ENCODE measurements at places on chromosomes 6 and 20.
A peak's percentile ranks its signal among the peaks of the same experiment; 100 is the strongest.

GRCh38 chr6:27250277-27251111 is 3.0 kb downstream of the PRSS16 start:
- no peak for DNase-seq

DNA sequence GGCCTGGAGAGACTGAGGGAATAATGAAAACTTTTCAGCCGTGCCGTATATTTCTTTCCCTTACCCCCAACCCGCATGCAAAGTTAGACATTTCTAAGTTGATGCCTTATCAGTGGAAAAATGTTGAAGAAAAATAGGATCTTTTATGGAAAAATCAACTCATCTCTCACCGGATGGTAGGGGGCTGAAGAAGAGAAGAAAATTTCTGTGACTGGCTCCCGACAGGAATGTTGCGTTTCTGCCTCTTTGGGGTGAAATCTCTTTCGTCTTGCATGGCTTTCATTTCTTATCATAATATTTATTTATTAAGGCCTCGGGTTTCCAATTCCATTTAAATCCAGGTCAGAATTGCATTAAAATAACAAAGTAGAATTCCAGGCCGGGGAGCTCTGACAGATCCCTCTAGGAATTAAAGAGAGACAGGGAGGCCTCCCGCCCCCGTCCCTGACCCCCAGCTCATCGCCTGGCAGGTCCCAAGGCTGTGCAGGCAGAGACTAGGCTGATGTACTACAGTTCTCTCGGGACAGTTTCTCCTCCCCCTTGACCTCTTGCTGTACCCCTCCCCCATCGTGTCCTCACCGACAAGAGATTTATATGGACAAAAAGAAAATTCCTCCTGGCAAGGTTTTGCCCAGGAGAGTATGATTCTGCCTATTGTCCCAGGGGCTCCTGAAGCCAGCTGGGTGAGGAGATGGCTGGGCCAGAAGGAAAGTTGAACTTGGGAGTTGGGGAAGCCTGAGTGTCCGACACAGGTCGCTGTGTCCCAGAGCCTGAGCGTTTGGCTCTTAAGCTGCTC is 1.3 kb downstream of the SCUBE3 start:
- DNase-seq = no peak

- DNase-seq = no peak
These were observed 27.1 kb upstream of the ELOVL5 start for GRCh38 chr6:53375847-53376246.

GRCh38 chr20:20367575-20368417 is at the start of gene INSM1:
TSS of gene INSM1 (plus strand) at chr20:20368104. CDS start at chr20:20368268, 164 bp downstream.
- DNase-seq = no peak

- no peak for DNase-seq
These were observed 606.5 kb upstream of the NOX3 start for GRCh38 chr6:156062091-156062563.

DNA sequence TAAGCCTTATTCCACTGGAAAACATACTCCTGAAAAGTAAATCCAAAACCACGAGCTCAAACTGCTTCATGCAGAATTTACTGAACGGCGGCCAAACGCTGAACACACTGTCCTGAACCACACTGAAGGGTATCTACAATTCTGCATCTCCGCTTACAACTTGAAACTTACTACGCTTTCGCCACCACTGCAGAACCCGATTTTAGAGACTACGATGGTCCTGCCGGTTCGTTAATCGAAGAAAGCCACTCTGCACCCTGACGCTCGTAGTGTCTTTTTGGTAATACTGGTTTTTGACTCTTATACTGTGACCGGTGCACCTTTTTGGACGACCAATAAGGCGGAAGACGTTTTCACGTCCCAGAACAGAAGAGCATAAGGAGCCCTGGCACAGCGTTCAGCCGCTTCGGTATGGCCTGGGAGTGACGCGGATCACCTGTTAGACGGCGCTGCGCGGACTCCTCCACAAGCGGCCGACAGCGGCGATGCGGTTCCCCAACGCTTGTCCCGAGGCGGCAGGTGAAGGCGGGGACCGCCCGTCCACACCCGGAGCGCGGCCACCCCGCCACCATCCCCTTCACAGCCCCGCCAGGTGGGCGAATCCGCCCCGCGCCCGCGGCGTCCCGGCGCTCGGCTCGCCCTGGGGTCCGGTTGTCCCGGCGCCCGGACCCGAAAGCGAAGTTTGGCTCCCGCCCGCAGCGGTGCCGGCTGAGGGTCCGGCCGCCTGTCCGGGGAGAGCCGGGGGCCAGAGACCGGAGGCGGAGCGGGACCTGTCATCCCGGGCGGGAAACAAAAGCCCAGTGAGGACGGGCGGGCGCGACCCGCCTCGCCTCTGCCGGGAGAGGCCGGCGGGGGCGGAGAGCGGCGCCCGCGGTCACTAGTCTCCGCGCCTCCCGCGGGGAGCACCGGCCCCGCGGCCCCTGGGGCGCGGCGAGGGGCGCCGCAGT is 784 bp downstream of the FKBP5 start:
- peak; percentile 68 for DNase-seq

DNA sequence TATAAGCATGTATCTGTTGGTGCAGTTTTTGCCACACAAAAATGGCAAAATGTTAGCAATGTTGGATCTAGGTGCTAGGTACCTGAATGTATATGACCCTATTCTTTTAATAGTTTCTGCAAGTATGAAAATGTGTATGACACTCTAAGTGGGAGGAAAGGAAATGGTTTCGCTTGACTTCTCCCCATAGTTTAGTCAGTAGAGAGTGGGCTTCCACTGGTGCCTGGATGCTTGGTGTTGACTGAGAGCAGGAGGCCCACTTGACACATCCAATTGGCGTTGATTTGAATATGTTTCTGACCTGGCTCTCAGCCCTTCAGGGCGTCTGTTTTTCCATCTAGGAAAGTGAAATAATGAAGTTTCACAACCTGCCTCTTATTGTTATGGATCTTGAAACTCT is 41.8 kb upstream of the GABRR1 start:
- DNase-seq = no peak

DNA sequence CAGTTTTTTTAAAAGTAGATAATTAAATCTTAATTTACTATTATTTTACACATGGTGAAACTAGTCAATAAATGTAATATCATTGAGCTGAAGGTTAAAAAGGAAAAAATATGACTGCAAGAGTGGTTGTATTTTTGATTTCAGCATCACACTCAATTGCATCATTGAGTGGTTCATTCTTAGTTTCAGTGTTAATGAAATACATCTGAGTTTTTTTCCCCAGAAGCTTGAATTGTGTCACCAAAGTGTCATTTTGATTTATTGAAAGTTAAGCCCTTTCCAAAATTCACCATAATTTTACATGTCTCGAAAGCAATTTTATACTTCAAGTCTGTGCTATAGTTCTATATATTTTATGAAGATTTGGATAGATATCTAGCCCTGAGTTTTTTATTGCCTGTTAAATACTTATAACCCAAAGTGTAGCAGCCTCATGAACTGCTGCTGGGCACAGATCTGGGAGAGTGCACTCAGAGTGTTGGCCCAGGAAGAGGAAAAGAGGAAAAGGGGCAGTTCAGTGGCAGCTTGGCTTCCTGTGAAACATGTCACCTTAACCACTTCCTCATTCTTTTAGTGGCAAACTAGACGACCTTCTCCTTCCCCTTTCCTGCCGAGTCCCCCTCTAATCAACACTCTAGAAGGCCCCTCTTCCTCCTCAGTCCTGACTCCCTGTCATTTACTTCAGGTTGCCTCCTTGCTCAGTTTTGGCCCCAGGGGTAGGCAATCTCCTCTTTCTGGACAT is 140.7 kb downstream of the ESR1 start:
- DNase-seq = peak; percentile 41

DNA sequence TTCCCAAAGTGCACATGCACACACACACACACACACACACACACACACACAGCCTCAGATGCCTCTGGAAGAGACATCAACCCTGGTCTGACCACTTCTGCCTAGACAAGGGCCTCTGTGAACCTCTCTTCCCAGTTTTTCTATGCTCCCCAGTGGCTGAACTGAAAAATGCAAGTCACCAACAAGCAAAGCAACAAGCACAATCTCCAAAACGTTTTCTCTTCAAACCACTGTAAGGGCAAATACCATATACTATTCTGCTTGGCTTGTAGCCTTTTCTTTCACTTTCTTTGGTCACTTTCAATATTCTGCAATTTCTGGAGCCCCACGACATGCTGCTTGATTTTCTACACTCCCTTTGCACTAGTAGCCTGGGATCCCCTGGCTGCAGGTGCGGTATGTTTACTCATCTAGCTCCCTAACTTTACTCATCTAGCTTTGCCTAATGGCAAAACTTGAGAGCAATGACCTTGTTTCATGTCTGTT is 121.4 kb upstream of the DST start:
- DNase-seq = peak; percentile 53

DNA sequence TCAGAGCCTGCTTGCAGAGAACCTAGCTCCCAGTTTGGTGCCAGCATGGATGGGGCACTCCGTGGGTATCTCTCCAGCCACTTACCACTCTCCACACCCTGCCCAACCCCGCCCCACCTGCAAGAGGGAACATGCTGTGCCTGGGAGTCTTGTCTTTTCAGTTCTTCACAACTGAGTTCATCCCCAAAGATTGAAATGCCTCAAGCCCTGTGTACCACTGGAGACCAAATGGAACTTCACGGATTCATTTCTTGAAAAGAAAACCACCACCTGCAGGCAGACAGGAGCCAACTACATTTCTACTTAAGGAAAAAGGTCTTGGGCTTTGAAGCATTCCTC is 50.1 kb downstream of the TRERF1 start:
- DNase-seq = no peak

- DNase-seq = no peak
These were observed 21.7 kb downstream of the TAF8 start for GRCh38 chr6:42071881-42072583.

DNA sequence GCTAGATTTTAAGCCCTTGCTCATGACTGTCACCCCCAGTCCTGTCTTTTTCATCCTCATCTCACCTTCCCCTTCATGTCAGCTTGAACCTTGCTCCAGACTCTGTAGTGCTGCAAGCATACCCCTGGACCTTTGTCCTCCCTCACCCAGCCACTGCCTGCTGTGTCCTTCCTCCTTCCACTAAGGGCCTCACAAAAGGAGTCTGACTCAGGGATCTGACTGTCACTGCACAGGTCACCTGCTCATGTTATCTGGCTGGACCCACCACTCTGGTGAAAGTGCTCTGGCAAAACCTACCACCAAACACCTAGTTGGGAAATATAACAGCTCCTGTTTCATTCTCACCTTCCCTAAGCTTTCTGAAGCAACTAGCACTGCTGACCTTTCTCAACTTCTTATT is 151.4 kb downstream of the INSM1 start:
- no peak for DNase-seq

GRCh38 chr6:14305624-14306023 is 188.1 kb downstream of the CD83 start:
- no peak for DNase-seq

DNA sequence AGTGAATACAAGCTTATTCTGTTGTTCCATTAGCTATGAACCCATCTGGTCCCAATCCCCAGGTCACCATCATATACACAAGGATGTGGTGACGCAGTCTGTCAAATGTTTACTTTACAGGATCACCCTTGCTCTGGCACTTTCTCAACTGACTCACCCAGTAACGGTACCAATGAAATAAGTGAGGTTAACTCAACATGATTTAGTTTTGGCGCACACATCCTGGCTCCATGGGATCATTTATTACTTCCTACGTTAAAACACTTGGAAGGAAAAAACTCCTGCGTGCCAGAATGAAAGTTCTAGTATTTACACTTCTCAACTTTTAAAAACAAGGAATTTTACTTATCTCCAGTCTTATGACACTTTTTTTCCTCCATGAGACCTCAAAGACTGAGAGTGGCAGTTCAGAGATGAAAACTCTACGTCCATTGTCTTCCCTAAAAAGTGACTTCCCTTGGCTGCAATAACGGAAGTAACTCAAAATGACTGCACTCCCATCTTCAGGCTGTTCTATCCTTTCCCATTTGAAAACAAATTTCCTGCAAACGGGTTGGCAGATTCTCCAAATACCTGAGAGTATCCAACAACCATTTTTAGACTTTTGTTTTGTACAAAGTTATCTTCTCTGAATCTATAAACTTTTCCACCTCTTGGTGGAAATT is 15.9 kb downstream of the AGPAT4 start:
- no peak for DNase-seq

- DNase-seq = peak; percentile 4
These were observed 198.5 kb upstream of the RSPO3 start for GRCh38 chr6:126919947-126920346.

- no peak for DNase-seq
These were observed 58.9 kb downstream of the KIZ start for GRCh38 chr20:21184819-21185218.

- peak; percentile 78 for DNase-seq
These were observed 183.2 kb upstream of the JARID2 start for GRCh38 chr6:15062516-15063252.

GRCh38 chr6:106979435-106979884 is 4.9 kb upstream of the CD24 start:
- DNase-seq = peak; percentile 93

DNA sequence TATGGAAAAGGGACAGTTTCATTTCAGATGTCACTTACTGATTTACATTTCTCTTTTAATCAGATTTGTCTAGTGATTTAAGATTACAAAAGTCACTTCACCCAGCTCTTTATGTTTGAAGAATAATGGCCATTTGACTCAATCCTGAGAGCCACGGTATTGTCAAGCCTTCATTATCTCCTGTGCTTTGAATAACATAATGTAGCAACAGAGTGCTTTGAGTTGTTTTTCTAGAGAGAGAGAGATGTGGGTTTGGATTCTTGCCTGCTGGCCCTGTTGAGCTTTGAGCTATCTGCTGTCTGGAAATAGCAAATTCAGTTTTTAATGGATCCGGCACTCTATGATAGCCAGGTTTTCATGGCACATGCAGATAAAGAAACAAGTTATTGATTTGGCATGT is 478.4 kb upstream of the SOX4 start:
- no peak for DNase-seq

DNA sequence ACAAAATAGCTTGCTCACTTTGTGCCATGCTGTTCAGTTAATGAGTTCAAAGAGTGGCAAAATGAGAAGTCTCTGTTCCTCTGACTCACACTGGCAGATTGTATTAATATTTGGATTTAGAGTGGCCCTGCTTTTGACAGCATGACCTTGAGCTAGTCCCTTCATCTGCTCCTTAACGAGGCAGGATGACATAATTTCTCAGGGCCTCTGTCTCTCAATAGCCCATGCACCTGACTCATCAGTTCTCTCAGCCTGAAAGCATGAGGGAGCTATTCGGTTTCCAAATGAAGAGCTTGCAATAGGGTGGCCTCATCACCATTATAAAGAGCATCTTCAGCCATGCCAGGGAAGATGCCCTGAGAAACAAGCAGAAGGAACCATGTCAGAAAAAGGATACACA is 38.2 kb downstream of the CAP2 start:
- DNase-seq = no peak

DNA sequence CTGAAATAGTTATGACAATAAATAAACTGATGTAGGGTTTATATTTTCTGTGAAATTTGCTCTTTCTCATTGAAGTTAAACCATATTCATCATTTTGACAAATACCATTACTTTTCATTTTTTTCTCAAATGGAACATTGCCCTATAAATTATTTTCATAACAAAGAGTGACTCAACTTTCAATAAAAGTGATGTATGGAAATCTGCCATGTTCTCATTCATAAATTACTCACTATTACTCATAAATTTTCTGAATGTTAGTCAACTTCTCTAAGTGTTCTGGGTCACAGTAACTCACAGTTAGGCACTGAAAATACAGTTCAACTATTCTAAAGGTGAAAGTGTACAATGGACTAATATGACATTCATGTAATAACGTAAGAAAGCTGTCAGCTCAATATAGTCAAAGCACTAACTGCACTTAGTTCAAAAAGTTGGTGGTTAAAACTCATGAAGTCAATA is 19.0 kb upstream of the STX11 start:
- DNase-seq = peak; percentile 30

- no peak for DNase-seq
These were observed 791.5 kb downstream of the TFAP2A start for GRCh38 chr6:9623228-9623832.

GRCh38 chr20:15288106-15288505 is 950.7 kb upstream of the FLRT3 start:
- DNase-seq = no peak

Measured in suppressor macrophage treated with lipopolysaccharide for 1 hour (primary cell).